ENCODE measurements at places on chromosomes 5 and 9.

- DNase-seq, result no peak
These were observed 482 bp downstream of the CD14 start for GRCh38 chr5:140632366-140633020.

GRCh38 chr5:95808686-95809413 lies 13.7 kb downstream of the GLRX start:
- DNase-seq, result no peak

DNA sequence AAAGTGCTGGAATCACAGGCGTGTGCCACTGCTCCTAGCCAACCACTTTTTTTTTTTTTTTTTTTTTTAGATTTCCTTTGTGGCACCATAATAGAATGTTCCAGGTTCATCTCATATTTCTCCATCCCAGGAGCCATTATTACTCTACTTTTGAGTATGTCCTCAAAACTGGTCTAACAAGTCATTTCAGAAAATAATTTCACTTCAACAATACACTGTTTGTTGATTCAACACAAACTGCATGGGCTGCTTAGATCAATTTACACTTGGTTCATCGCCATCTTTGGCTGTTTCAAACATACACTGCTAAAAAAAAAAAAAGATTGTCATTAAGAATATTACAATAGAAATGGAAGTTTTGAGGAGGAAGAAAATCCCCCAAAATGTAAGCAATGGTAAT lies 57.9 kb downstream of the CSNK1A1 start:
- DNase-seq, result no peak

GRCh38 chr5:153559926-153560325 lies 69.5 kb downstream of the GRIA1 start:
- no peak for DNase-seq

DNA sequence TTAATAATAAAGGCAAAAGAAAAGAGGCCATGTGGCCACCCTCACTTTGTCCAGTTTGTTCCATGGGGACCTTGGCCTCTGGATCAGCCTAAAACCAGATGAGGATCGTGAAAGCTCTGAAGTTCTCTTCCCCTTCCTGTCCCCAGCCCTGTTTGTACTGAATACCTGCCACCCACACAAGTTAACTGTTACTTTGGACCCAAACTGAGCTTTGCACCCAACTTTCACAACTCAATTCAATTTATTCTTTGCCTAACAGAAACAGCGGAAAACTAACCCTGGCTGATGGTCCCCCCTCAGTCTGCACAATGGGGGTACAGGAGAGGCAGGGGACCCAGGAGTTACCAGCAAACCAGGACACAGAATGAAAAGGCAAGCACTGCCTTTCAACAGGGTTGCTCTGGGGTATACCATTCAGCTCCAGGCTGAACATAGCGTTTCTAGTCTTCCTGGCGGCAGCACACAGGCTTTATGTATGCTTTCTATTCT lies 28.2 kb downstream of the ABCA1 start:
- DNase-seq, result no peak

GRCh38 chr5:149363358-149363757 lies 5.5 kb downstream of the PCYOX1L start:
- DNase-seq, result no peak

DNA sequence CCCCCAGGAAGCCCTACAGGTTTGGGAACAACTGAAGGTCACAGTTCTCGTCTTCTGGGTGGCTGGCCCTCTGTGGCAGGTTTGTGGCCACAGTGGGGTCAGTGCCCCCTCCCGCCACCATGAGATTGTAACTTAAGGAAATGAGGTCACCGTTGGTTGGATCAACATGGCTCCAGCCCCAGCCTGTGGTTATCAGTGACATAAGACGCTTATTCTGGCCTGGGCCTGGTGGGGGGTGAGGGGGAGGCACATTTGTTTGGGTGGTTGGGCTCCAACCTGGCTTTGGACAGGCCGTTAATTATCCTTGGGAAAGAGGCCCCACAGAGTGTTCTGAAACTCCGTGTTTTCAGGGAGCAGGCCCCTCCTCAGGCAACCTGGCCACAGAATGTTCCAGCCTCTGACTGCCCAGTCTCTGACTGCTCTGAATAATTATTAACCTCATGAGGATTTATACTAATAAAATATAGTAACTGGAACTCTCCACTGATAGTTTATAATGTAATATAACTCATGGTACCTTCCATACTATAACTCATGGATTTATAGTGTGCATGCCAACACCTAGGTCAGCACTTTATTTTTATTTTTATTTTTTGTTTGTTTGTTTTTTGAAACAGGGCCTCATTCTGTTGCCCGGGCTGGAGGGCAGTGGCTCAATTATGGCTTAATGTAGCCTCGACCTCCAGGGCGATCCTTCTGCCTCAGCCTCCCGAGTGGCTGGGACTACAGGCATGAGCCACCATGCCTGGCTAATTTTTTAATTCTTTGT lies 58.0 kb upstream of the RPL26L1 start:
- no peak for DNase-seq

DNA sequence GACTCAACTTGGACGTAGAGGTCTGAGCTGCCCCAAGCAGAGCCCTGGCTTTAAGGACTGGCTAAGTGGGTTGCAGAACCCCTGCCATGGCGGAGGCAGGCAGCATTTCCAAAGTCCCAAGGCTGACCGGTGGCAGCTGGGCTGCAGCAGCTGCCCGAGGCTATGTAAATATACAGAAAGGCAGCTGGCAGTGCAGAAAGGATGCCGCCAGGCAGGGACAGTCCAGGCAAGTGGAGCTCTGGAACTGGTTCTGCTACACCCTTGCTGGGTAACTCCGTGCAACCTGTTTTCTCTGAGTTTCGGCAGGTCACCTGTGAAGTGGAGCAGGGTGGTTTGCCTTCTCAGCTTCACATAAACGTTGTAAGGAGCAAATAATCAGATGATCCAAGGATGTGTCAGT lies 46.0 kb downstream of the SHB start:
- no peak for DNase-seq

- DNase-seq, result no peak
These were observed 351.2 kb downstream of the SH3GL2 start for GRCh38 chr9:17930071-17930470.

DNA sequence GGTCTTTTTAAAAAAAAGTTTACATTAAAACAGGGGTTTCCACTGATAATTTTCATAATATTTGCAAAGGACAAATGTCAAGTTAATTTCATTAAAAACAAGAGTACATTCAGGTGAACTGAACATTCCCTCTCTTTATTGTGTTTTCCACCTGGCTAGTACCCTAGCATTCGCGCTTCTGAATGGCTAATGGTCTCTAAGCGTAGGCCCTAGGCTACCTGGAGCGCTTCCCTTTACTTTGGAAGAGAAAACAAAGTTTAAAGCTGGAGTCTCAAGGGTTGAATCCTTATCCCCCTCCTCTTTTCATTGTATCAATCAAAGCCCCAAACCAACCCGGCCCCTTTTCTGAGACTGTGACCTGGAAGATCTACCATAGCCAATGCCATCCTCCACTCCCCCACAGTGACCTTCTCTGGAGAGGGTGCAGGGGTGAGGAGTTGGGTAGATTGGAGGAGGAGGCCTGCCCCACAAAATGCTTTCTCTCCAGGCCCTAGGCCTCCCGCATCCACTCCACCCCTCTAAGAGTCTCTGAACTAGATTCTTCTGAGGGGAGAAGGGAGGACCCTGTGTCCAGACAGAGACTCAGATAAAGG lies 73.3 kb upstream of the TBCA start:
- DNase-seq, result no peak

DNA sequence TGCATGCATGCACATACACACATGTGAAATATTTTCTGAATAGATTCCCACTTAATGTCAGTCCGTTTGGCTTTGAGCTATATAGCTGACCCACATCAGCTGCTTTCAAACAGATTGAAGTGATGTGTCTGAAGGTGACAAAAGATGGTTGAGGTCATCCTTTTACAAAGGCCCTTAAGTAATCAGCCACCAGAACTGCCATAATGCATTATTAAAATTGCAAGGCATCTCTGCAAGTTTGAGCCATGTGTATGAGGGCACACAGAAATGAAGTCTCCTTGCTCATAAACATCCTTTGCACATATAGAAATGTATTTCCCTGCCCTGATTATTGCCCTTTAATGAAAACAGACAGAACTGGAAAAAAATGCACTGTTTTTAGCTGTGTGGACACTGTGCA lies 1043.0 kb upstream of the C9orf72 start:
- DNase-seq, result no peak
